OCI-M1 (cell line): ENCODE measurements at places on chromosomes 16 and 17.
A peak's percentile ranks its signal among the peaks of the same experiment; 100 is the strongest.

DNA sequence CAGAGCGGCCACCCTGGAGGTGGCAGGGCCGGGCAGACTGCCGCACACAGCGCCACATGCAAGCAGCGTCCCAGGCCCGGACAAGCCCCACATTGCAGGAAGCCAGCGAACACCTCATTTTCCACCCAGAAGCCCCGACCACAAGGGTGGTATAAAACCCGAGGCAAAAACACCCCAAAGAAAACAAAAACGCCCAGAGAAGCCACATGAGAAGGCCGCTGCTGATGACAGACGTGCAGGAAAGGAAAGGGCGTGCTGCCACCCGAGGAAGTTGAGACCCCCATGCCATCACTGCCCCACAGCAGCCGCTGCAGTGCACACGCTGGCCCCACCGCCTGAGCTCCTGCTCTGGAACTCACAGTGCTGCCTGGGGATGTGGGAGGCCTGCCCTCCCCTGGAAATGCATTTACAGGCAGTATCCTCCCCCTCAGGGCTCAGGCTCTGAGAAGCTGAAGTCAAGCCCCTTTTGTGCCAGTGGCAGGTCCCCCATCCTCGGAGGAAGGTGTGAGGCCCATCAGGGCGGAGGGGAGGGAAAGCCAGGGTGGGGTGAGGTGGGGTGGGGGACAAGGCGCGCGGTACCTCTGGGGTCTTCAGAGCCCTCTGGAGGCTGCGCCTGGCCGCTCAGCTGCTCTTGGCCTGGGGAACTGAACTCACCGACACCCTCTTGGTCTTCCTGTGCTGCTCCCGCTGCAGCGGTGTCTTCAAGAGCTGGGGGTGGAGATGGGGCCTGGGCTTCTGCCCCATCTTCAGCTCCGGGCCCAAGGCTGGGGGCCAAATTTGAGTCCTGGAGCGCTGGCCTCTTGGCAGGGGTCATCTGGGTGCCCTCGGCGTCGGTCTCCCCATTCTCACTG, 62.0 kb downstream of the IL21R start:
- DNase-seq, result no peak

GRCh38 chr16:21940570-21940969, 12.6 kb upstream of the UQCRC2 start:
- peak; percentile 6 for DNase-seq

DNA sequence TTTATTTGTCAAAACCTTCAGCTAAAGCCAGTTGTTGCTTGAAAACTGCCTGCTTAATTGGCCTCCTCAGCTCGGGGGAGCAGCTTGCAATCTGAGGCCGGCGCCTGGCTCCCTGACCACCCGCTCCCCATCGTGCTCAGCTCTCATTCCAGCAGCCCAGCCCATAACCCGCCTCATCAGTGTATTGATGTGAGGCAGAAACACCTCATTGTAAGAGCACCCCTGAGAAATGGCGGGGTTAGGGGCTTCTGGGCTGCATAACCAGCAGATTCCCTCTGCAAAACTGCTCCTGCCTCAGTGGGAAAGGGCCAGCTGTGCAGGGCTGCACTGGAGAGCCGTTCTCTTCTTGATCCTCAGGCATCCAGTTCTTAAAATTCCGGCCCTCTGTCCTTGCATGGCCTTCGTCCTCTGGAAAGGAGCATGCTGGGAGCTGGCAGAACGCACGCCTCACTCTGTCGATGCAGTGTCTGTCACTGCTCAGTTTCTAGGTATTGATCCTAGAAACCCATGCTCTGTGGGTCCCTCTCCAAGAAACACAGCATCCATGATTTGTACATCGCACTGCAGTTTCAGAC, 113.8 kb upstream of the CHMP6 start:
- DNase-seq, result no peak

- no peak for DNase-seq
Measured at GRCh38 chr16:10206865-10207264, 24.6 kb upstream of the GRIN2A start.

- no peak for DNase-seq
Measured at GRCh38 chr16:23061669-23062068, 87.6 kb downstream of the USP31 start.

DNA sequence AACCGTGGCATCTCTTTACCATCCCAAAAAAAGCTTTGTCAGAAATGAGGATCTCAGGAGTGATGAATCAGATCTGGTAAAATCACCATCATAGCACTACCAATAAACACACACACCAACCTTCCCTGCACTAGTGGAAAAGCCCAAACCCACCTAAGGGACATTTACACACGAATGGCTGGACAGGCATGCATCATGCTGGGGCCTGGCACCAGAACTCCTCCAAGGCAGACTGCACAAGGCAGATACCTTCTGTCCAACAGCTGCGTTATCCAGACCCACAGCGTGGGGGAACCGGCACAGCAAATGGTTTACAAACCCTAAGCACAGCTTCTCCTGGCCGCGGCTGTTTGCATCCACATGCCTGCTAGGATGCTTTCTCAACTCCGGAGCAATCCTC, 2.8 kb downstream of the ASIC2 start:
- no peak for DNase-seq

GRCh38 chr16:1278477-1278876, 22.6 kb downstream of the TPSD1 start:
- peak; percentile 19 for DNase-seq

DNA sequence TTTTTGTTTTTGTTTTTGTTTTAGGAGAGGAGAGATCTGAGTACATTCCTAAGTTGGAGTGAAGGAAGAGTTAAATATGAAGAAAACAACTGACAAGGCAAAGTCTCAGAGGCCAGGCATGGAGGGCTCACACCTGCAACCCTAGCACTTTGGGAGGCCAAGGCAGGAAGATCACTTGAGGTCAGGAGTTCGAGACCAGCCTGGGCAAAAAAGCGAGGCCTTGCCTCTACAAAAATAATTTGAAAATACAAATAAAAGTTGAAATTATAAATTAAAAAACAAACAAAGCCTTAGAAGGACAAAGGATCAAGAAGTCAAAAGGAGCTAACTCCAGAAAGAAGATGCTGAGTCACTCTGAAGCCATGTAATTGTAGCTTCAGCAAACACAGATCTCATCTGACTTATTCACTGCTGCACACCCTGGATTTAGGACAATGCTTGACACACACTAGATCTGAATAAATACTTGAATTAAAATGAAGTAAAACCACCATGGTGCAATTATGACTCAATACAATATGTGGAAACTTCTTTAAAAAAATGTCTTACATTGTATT, 9.1 kb downstream of the CEP20 start:
- peak; percentile 70 for DNase-seq

GRCh38 chr16:70395345-70395901, 43.5 kb downstream of the ST3GAL2 start:
- DNase-seq, result peak; percentile 79

GRCh38 chr17:10614536-10615155, 42.5 kb downstream of the MYH3 start:
- peak; percentile 66 for DNase-seq

GRCh38 chr17:30376621-30377452, 1.9 kb upstream of the CPD start:
- DNase-seq, result no peak

- no peak for DNase-seq
Measured at GRCh38 chr16:77888871-77889270, 100.5 kb downstream of the VAT1L start.

- DNase-seq, result no peak
Measured at GRCh38 chr16:55436587-55436986, 42.4 kb upstream of the MMP2 start.

- DNase-seq, result no peak
Measured at GRCh38 chr17:82246365-82247181, 17.7 kb downstream of the SLC16A3 start.

- no peak for DNase-seq
Measured at GRCh38 chr17:30517786-30518185, 40.6 kb downstream of the GOSR1 start.

DNA sequence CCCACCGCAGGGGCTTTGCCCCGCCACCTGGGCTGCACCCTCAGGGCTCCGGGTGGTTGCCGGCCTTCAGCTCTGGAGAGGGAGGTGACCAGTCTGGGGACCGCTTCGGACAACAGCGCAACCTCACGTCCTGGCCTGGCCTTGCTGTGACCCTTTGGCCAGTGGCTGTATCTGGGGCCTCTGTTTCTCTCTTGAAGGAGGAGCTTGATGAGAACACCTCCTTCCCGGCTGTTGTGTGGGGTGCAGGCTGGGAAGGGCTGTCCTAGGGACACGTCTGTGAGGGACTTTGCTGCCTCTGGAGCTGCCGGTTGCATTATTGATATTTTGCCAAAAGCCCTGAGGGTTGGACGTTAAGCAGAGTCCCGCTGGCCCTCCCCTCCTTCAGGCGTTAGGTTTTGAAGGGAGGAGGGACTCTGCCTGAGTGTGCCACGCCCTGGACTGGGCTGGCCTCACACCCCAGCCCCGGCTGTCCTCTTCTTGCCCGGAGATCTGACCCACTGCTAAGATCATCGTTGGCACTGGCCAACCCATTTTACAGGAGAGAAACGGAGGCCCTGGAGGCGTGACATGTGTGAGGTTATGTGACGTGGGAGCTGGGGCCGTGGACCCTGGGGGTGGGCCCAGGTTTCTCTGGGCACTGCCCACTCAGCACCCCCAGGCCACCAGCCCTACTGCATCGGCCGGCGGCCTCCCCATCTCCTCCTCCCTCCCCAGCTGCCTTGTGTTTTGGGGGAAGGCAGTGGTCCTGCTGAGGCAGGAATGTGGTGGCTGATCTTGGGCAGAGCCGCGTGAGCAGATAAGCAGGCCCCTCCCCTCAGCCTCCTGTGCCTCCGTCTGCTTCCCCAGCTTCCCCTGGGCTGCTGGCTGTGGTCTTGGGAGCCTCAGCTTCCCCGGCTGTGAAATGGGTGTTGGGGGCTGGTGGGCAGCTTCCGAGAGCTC, 8.5 kb downstream of the ZFPM1 start:
- peak; percentile 89 for DNase-seq

DNA sequence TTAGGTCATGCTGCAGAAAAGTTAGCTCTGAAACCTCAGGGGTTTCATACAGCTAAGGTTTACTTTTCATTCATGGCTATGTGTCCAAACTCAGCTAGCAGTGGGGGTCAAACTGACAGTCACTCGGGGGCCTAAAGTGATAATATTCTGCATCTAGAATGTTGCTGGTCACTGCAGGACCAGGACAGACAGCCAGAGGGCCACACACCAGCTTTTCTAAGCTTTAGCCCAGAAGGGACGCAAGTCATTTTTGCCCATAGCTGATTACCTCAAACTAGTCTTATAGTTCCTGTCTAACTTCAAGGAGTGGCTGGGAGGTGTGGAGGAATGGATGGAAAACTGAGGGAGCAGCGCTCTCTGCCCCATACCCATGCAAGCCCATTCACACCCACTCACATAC, 163.0 kb upstream of the NLRP1 start:
- DNase-seq, result no peak

DNA sequence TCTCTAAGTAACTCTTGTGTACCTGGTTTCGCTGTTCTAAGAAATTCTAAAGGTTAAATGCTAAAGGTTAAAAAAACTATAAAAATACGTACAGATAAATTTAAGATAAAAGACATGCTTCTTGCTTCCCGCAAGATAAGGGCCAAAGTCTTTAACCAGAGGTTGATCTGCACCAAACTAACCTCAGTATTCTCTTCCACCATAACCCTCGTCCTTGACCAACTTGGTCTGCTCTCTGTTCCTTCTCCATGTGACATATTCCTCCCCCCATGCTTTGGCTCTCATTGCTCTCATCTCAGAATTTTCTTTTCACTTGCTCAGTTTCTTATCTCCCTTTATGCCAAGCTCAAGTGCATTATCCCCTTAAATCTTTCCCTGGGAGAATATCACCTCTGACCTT, 330.5 kb upstream of the ZFHX3 start:
- no peak for DNase-seq

- no peak for DNase-seq
Measured at GRCh38 chr16:65148804-65149203, 26.9 kb upstream of the CDH11 start.

GRCh38 chr16:89190150-89190958, 10.0 kb downstream of the SLC22A31 start:
- no peak for DNase-seq

DNA sequence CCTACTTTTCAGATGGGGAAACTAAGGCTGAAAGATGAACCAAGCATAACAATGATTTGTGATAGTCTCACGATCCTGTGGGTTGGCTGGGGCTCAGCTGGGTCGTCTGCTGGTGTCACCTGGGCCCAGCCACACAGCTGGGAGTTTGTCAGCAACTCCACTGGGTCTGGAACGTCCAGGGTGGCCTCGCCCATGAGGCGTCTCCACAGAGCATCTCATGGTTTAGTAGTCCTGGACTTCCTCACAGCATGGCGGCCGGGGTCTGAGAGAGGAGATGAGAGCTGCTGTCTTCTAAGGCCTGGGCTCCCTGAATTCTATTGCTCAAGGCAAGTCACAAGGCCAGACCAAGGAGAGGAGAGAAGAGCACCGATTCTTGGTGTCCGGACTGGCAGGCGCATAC, 24.1 kb upstream of the WFDC1 start:
- DNase-seq, result no peak

DNA sequence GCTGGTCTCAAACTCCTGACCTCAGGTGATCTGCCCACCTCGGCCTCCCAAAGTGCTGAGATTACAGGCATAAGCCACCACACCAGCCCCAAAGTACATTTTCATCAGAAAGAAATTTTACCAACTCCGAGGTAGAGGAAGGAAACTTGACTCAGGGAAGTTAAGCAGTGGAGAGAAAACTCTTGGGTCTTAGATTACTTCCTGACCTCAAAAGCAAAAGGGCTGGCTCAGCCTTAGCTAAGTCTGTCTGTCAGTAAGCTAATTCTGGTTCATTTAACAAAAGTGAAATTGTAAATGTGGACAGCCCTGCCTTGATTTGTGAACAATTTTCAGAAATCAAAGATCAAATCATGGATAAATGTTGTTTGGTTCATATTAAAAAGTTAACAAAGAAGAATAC, 30.6 kb downstream of the MAP2K6 start:
- DNase-seq, result no peak

DNA sequence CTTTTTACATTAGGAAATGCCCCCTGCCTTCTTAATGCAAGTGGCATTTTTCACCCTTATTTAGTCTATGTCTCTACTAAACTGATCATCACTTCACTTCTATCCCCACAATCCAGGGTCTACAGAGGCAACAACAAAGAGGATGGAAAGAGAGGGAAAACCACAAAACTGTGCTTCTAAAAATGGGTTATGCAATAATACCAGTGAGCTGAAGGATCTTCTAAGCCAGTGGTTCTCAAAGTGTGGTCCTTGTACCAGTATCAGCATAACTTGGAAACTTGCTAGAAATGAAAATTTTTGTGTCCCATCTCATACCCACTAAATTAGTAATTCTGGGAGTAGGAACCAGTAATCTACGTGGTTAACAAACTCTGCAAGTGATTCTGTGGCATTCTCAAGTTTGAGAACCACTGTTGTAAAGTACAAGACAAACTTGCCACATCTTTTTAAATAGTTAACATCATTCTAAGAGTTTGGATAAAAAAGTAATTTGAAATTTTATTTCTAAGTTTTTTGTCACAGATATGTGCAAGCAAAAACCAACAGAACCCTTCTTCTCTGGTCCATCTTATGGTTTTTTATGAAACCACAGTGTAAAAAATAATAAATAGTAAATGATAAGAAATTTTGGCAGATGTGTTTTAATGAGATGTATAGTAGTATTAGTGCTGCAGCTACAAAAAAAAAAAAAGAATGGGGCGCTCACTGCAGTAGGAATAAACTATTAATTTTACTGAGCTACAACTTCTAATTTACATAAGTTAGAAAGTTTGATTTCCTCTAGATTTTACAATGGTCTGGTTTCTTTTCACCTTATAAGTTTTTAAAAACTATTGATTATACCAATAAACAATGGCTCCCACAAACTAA, 16.2 kb downstream of the CDC27 start:
- DNase-seq, result peak; percentile 48
